ENCODE measurements at places on chromosomes 6 and 20.

DNA sequence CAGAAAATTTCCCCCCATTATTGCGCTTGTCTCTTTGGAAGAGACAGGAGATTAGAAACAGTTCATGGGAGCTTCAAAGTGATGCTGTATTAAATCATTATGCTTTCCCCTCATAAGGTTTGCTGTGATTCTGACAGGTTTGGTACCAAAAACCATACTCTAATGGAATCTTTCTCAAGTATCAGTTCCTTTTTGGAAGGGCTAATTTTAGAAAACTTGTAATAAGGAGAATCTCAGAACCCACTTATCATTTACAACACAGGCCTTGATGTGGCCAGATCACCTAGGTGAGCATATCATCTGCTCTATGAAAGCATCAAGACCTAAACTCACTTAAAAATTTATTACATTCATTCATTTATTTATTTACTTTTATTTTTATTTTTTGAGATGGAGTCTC is 51.2 kb downstream of the TP53INP2 start:
- DNase-seq: no peak

DNA sequence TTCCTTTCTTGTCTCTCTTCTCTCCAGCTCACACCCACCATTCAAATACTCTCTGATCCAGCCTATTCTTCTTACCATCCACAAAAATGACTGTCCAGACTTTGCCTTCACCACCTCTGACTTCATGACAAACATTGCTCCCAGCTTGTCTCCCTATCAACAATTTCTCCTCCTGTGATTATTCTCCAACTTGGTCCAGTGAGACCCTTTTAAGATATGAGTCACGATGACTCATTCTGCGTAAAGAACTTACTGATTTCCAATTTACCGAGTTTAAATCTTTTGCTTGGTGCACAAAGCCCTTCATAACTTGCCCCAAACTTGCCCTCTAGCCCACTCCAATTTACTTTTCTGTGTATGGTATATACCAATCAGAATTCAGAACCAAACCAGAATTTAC is 833.2 kb downstream of the MAFB start:
- no peak for DNase-seq

DNA sequence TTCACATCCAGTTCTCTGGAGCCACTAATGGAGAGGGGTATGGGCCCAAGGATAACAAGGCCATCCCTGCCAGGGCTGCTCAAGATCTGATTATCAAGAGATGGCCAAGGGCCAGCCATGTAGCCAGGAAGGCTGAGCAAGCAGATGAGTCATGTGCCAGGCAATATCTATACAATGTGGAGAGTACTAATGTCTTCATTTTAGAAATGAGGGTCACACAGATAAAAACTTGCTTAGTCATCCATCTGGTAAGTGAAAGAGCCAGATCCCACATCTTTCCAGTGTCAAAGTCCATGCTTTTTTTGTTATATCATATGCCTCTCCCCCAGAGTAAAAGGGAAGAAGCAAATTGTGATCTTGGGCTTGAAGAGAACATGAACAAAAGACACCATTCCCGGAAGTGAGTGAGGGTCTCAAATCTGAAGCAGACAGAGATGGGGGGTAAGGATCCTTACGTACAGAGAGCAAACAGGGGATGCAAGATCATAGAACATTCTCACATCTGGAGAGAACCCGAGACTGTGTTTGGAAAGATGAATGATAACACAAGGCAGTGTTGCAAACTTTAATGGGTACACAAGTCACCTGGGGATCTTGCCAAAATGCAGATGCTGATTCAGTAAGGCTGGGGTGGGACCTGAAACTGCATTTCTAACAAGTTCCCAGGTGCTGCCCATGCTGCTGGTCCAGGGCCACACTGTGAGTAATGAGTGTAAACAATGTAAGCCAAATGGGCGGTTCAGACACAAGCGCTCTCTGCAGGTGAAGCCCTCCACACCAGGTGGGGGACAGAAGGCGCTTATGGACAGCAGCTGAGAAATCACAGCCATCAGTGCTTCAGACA is 20.0 kb upstream of the GSTA3 start:
- DNase-seq: peak; percentile 19

GRCh38 chr6:85516168-85516567 is 66.3 kb downstream of the NT5E start:
- no peak for DNase-seq

DNA sequence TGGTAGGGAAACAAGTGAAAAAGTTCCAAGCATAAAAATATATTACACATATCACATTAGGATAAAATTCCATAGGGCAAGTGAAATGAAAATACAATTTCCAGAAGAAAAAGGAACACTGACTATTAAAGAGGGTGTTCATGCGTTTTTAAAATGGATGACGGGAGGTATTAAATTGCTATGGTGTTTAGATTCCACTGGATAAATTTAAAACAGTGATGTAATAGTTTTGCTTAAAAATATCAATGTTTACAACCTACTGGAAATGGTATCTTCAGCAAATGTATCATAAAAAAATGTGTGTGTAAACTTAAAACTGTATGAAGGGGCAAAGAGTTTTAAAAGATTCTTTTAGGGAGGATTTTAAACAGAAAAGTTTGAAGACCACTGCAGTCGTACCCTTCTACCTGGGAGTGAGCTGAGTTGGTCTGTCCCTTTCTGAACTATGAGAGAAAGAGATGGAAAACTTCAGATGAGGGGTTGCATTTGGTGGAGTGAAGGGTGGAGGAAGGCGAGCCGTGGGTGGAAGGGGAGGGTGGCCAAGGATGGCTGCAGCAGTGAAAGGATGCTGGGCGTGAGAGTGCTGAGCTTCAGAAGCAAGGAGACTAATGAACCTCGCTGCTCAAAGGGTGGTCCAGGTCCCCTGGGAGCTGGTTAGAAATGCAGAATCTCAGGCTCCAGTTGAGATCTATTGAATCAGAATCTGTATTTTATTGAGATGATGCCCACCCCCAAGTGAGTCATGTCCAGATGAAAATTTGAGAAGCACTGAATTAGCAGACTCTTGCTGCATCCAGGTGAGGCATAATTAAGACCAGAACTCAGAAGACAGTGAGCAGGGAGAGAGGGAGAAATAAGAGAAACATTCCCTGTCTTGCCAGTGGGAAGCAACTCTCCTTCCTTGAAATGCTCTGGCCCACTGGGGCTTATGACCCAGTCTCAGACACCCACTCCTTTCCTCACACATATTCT is 54.5 kb upstream of the MRPS10 start:
- no peak for DNase-seq

- DNase-seq: peak; percentile 43
Measured at GRCh38 chr6:158231551-158232315, 63.6 kb downstream of the GTF2H5 start.

- DNase-seq: no peak
Measured at GRCh38 chr20:44830995-44831394, 20.6 kb upstream of the RIMS4 start.

All from NCI-H460 (cell line).